ENCODE measurements at places on chromosomes 2 and 18.

- no peak for DNase-seq
Measured at GRCh38 chr18:3037423-3037915, 24.5 kb upstream of the LPIN2 start.

GRCh38 chr2:151808258-151809072 lies 19.8 kb downstream of the ARL5A start:
- no peak for DNase-seq

GRCh38 chr2:237059155-237059875 lies 26.4 kb upstream of the COPS8 start:
- no peak for DNase-seq

GRCh38 chr18:57441071-57441794 lies 6.1 kb downstream of the ONECUT2 start:
- DNase-seq: no peak

DNA sequence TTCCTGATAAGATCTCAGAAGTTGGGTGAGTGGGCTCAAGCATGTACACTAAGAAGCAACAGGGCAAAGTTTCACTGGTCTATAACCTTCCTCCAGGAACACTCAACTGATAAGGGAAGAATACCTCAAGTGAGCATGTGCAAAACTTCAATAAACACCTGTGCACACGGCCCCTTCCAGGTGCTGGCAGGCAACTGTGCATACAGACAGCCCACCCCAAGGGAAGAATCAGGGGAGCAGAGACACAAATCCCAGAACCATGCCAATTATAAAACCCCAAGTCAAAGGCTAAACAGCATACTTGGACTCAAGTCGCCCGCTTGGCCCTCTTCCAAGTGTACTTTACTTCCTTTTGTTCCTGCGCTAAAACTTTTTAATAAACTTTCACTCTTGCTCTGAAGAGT lies 85.9 kb upstream of the RTN4 start:
- DNase-seq: no peak

GRCh38 chr2:11680182-11680900 lies 10.3 kb upstream of the NTSR2 start:
- no peak for DNase-seq
